NCI-H345 (cell line): ENCODE measurements at places on chromosomes 2 and 18.

DNA sequence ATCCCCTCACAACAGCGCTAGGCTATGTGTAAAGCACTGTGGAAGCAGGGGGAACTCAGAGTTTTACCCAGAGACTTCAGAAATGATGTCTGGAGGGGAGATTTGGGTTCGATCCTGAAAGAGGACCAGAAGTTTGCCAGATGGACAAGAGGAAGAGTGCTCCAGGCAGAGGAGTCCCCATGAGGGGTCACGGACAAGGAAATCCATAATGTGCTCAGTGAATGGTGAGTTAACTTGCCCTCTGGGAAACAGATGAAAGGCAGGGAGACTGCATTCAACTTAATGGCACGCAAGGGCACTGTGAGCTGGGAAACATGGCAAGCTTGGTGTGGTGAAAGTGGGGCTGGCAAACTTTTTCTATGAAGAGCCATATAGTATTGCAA, 6.0 kb upstream of the ASAP2 start:
- no peak for DNase-seq

DNA sequence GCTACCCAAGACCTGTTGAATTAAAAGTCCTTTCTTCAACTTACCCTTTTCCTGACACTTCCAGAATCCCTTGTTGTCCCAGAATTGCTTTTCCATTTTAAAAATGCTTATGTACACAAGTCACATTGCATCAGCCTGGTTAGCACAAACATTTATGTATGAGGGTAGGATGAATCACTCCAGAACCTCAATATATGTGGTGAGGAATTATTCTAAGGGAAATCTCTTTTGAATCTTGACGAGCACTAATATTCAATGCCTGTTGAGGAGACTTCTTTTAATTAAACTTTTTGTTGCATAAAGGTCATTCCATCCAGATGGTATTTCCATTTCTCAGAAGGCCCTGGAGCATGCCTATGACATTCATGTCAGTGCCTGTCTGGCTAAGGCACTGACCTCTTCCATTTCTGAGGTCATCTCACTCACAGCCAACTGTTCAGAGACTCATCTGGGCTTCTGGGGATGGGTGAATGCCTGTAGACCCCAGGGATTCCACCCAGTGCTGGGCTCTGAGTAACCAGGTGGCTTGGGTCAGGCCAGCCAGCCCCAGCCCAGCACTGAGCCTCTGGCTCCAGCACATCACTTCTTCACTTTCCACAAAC, 28.2 kb downstream of the ACMSD start:
- no peak for DNase-seq

DNA sequence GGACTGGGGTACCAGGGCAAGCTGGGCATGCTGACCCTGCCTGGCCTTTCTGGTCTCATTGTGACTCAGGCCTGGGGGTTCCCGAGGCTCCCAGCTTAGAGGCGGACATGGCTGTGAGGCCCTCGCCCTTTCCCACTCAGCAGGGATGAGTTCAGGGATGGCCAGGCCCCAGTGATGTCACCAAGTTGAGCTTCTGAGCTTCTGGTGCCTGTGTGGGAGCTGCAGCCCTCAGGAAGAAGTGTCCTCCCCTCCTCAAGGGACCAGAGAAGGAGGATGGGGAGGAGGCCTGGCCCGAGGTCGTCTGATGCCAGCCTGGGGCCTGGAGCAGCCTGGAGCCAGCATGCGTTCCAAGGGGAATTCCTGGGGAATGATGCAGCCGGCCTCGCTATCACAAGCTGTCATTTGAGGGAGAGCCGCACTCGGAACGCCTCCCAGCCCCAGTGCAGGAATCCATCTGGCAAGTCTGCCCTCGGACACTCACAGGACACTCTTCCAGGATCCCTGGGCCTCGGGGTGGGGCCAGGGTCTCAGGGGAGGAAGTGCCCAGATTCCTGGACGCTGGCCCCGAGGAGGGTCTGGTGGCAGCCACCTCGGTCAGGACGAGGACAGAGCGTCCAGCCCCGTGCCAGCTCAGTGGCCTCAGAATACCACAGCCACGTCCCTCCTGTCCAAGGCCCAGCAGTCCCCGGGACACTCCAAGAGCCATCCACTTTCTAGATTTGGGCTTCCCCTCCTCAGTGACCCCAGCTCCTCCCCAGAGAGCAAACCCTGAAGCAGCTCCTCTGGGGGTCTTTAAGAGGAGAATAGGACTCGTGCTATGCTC, 61.2 kb upstream of the GPC1 start:
- no peak for DNase-seq

DNA sequence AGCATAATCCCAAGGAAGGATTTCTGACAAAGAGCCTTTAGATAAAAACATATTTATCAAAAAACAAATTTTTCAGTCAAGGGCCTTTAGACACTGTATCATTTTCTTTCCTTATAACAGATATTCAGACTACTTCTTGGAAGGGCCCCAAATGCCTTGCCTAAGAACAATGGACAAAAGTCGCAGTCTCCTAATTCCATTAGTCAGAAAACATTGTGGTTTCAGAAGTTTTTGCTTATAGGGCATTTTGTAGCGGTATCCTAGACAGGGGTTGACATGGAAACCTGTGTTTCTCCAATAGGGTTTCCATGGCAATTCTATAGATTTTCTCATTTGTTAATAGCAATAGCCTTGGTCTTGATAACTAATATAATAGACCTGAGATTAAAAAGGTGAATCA, 36.7 kb upstream of the AGPS start:
- DNase-seq = no peak

DNA sequence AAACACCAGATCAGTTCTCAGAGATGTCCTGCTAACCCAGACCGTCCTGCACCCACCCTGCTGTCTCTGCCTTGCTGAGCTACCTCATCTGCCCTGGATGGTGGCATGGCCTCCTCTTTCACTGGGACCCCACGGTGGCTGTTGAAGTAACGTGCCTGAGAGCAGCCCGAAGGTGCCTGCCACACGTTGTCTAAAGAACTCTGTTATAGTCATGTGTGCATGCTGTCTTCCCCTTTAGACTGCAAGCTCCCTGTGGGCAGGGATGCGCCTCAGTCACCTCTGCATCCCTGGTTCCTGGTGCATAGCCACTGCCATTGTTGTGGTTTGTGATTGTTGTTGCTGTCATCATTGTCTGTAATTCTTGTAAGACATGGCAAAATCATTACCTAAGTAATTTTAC, 235.9 kb downstream of the EIPR1 start:
- DNase-seq = no peak

DNA sequence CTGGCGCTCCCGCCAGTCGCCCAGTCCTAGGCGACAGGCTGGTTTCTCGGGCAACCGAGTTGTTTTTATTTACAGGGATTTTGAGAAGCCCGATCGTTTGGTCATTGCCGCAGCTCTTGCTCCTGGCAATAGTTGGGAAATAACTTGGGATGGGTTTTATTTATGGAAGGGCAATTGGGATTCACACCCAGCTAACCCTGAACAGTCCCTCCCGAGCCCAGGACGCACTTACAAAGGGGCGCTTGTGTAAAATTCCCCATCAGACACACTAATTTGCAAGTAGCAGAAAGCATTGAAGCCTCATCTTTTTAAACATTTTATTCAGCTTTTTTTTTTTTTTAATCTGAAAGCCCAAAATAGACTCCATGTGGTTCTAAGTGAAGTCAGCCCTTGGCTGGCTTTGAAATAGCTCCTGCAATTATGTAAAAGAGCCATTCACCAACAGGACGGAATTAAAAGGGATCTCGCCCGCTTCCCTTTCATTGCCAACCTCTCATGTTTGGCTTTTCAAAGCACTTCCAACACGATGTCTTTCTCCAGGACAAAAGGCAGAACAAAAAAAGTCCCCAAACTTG, 3.6 kb upstream of the GBX2 start:
- DNase-seq = no peak

DNA sequence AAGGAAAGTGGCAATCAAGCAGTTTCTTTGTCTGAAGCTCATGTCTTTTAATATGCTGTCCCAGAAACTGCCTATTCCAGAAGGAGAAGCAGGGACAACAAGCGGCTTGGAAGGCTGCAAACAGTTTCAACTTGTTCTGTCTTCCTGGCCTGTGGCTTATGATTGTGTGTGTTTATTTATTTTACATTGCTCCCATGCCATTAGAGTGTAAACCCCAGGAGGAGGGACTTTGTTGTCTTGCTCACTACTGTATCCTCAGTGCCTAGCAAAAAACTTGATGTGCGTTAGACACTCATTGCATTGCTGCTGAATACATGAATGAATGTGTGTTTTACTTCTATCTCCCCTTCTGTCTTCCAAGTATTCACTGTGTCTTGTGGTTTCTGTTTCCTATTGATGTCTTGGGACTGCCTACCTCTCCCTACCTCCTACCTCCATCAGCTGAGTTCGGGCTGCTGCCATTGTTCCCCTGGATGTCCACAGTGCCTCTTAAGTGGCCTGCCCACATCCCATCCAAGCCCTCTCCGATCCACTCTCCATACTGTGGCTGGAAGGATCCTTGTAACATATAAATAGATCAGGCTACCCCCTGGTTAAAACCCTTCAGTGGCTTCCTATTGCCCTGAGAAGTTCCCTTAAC, 261.4 kb downstream of the DYSF start:
- DNase-seq = no peak

DNA sequence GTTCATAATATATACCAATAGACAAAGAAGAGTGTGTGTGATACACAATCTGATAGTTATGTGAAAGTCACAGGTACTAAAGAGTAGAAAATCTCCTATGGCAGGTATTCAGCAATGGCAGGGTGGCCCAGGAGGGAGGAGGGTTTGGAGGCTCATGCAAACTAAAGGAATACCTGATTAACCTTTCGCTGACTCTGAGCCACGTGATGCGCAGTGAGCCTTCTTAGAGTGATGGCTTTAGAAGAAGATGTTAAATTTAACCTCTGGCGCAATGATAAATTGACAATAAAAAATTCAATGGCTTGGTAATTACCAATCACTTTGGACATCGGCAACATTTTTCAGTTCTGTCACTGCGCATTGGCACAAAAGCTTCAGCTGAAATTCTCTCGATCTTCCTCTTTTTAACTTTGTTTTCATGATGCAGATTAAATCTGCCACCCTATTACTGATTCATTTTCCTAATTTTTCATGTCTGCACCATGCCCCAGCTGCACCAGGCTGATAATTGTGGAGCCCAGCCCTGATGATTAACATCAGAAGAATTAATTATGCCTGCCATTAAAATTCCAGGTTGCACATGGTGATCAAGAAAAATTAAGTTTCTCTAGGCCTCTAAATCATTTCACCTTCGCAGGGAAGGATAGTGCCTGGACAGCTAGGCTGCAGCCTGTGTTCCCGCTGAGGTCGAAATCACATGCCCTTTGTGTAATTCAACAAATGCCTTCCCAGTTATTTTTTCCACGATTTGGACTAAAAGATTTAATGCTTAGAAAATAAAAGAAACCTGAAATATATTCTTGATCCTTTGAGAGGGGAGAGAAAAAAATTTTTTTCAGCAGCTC, 250.6 kb upstream of the HNRNPA3 start:
- DNase-seq = no peak

DNA sequence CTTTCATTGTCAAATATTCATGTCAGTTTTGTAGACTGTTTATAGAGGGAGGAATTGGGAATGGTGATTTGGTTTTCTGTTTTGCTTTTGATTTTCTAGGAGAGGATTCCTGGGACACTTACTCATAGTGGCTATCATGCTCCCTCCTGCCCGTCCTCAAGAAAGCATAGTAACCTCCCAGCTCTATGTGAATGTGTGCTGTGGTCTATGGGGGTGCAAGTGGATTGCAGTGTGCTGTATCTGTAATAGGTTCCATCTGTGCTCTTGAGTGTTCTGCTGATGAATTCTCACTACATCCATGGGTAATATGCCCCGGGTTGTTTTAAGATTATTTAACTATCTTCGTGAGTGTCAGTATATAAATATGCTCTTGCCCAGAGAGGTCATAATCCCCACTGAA, 811.3 kb downstream of the CNTNAP5 start:
- DNase-seq = no peak

DNA sequence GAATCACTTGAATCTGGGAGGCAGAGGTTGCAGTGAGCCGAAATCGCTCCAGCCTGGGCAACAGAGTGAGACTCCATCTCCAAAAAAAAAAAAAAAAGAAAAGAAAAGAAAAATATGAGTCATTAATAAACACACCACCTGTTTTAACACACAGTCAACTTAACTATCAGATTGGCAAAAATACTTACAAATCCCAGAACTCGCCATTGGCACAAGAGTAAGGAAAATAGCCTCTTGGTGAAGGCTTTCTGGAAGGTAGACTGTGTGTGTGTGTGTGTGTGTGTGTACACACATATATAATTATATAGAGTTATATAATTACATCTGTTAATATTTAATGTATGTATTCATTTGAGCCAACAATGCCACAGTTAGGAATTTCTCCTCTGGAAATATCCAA, 63.7 kb upstream of the UXS1 start:
- no peak for DNase-seq

DNA sequence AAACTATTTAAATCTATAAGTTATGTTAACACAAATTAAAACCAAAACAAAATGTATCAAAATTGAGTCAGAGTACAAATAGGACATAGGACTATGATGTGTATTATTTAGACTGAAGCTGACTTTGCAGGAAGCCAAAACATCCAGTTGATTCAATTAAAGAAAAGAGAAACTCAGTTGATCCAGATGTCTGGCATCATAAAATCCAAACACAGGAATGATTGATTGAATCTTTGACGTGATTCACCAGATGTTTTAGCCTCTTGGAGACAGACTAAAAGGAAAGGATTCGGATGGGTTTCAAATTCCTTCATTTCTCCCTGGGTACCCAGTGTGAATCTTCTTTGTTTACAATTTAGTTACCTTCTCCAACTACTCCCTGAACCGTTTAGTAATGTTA, 272.9 kb downstream of the IRS1 start:
- no peak for DNase-seq

- DNase-seq = no peak
Observed at GRCh38 chr2:68156419-68156818, 1.3 kb upstream of the PNO1 start.

DNA sequence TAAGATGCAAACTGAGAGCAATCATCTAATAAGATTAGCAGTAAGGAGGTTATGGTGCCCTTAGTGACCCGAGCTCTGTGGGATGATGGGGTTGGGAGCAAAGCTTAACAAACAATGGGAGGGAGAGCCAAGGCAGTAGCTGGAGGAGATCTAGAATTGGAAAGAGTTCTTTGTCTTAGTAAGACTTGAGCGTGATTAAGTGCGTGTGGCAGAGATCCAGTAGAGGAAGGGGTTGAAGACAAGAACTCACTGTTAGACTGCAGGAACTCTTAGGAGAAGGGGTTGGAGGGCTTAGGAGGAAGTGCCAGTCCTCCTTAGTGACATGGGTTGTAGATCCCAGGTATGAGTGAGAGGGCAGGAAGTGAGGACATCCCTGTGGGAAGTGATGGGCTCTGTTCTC, 184.7 kb downstream of the GFPT1 start:
- no peak for DNase-seq

DNA sequence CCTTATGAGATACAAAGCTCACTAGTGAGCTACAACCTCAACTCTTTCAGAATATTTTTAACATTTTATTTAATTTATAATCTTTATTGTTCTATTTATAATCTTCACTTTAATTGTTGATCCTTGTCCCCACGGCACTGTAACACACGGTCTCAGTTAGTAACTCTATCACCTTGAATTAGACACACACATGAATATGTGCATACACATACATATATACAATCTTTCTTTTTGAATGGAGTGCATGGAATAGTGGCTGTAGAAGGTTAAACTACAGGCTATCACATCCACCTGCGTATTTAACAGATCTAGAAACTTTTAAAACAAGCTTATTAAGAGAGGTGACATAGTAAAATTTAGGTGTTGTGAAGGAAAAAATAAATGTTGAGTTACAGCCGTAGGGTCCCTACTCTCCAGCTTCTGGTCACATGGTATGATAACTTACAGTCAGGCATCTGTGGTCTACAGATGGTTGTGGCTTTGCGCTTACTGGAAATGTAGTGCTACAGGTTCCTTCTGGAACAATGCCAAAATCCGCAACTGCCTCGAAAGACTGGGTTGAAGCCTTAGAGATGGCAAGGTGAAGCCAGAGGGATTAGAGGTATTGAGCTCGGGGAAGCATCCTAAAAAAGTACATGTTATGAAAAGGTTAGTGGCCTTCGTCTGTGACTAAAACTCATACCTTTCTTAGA, 1324.1 kb upstream of the SLC39A10 start:
- no peak for DNase-seq
